ENCODE measurements at places on chromosomes 3 and 15.

DNA sequence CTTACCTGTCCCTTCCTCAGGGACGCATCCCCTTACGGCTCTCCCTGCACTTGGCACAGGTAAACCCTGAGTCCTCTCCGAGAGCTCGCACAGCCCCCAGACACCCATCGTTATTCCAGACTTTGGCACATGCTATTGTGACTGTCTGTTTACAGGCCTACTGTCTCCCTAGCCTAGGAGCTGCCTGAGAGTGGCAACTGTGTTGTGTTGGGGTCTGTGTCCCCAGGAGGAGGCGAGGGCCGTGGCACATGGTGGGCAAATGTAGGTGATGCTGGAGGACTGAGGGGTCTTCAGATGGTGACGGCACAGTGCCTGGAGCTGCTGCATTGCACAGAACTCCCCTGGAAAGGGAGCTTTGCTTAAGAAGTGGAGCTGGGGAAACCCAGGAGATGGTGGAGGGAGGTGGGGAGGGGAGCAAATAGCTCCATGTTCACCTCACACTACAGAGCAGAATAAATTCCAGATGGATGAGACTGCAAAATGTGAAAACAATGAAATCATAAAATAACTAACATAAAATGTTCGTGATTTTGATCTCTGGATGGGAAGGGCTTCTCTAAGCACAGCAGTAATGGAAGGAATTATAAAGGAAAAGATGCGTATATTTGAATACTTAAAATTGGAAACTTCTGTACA, 96.5 kb downstream of the SMAD6 start:
- DNase-seq = no peak

GRCh38 chr15:40796512-40796911, 10.4 kb upstream of the ZFYVE19 start:
- DNase-seq = no peak

DNA sequence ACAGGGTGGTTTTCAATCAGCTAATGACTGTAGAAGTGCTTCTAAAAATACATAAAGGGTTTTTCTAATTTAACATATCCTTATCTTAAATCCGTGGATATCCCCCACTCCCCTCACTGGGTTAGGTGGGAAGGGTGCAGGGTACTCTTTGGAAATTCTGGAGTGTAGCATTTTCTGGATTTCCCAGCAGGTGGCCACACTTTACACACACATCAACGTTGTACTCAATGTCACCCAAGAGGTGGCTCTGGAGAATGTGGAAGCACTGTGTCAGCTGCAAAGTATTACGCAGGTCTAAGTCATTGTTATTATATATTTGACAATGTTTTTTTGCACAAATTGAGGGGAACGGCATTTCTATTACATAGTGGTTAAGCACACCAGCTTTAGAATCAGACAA, 168.8 kb downstream of the CHDH start:
- no peak for DNase-seq

DNA sequence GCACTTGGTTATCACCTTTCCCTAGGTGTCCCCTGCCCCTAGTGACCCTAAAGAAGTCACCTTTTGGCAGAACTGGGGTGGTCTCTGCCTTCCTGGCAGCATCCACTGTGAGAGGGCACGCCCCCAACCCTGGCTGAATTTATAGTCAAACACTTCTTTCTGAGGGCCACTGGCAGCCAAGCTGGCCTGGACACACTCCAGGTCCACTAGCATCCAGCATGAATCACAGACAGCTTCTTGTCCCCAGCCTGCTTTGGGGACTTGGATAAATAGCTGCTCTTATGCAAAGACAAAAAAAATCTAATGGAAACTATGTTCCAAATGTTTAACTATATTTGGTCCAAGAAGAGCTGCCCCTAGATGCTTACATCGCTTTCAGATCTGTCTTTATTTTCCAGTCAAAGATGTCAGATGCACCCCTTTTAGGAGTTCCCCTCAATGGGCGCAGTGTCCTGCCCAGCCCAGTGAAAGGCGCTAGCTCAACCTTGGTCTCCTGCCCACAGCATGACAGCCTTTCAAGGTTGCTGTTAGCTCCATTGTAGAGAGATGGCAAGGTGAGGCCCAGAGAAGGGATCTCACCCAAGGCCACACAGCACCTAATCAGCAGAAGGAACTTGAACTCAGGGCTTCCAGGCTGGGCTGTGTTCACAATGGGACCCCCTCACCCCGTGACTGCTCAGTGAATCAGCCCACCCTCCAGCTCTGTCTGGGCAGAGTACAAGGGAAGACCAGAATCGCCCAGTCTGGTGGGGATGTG, 7.0 kb downstream of the RASL12 start:
- no peak for DNase-seq

DNA sequence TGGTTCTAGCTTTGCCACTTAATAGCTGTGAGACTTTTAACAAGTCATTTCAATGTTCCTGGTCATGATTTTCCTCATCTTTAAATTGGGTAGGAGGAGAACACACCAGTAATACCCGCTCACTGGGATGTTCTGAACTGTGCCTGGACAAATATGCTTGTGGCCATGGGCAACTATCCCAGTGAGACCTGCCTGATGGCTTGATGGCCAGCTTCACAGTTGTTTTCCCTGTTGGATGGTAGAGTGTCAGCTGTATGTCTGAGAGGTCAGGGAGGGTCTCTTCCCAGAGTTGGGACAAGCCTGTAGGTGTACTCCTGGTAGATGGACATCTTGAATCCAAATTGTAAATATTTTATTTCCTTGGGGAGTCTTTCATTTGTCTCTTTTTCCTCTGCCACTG, 92.5 kb upstream of the PFN2 start:
- DNase-seq = no peak
